ENCODE measurements at places on chromosomes 2 and 18. TPM values are rescaled to one million over a fixed set of nuclear protein-coding genes. Genes with fewer than 3 reads are reported as not detected.

DNA sequence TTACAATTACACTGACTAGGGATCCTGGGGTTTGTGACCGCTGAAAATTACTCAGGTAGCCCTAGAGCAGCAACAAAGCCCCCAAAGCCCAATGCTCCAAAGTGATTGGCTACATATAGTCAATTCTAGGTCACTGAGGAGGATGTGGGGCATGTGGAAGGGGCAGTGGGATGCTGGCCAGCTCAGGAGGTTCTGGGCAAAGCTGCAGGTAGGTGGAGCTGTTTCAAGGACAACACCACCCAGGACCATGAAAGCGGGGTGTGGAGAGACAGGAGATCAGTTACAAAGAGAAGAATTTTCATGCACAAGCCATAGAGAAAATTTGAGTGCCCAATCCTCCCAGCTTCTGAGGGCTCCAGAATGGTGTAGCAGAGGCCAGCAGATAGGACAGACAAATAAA, 75.0 kb upstream of the CCDC85A start:
- H3K4me3 ChIP-seq, result no peak overlapping the region
- no peaks in the 10 kb centered on the region for H3K36me3 ChIP-seq
- no peak for DNase-seq
- H3K4me1 ChIP-seq, result peaks cover 3% of the 10 kb centered on the region

GRCh38 chr2:9941996-9942390, 9.5 kb upstream of the GRHL1 start:
- no peak for DNase-seq
- no peak overlapping the region for H3K27ac ChIP-seq
- no peaks in the 10 kb centered on the region for H3K27me3 ChIP-seq
- no peaks in the 10 kb centered on the region for H3K36me3 ChIP-seq
- no peak overlapping the region for H3K4me3 ChIP-seq

TMEM163 gene
- 3.2 TPM for polyA plus RNA-seq

DNA sequence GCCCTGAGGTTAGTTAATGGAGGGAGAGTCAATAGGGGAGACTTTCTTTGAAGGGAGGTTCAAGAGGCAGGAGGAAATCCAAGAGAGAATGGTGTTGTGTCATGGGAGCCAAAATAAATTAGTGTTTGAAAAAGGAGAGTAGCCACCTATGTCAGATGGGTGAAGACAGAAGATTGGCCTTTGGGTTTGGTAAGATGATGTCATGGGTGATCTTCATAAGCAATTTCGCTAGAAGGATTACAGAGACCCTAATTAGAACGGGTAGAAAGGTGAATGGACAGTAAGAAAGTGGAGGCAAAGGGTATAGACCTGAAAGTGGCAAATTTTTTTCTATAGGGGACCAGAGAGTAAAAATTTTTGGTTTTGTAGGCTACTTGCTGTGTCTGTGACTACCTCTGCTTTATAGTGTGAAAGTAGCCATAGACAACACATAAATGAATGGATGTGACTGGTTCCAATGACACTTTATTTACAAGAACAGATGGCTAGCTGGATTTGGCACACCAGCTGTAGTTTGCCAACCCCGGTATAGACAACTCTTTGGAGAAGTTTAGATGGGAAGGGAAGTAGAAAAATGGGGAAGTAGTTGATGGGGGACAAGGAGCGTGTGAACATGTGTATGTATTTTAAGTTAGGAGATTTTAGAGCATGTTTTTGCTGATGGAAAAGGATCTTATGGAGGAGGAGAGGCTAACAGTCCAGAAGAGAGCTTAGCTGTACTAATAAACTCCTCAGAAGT, 9.3 kb downstream of the STAMBP start:
- no peaks in the 10 kb centered on the region for H3K36me3 ChIP-seq
- no peak overlapping the region for H3K27ac ChIP-seq
- DNase-seq, result no peak
- no peaks in the 10 kb centered on the region for H3K4me1 ChIP-seq

GRCh38 chr2:162919111-162919510, 80.5 kb upstream of the KCNH7 start:
- H3K4me1 ChIP-seq, result no peaks in the 10 kb centered on the region
- H3K4me3 ChIP-seq, result no peak overlapping the region
- H3K27me3 ChIP-seq, result no peaks in the 10 kb centered on the region

EFHD1 gene
- polyA plus RNA-seq, result 5.3 TPM

ICOS gene
- polyA plus RNA-seq, result not detected

DNA sequence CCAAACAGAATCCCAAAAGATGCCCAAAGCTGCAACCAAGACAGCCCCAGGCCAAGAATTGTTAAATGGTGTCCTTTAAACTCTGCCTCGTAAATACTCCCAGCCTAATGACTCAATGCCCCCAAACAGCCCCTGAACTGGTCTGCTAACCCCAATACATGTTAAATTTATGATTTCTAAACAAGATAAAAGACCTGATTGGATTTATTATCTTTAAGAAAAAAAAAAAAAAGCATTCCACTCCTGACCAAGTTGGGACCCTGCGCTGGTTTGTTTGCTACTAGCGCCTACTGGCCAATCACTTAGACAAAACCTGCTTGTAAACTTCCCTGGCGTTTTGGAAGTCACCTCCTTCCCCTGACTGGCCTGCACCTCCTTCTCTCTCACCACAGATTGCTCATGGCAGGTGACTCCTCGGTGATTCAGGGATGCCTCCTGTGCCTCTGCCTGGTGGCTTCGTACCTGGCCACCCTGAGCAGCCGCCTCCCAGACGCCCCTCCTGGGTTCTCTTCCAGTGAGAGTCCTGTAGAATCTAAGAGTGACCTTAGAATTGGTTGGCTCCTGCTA, 121.3 kb downstream of the BCL11A start:
- no peaks in the 10 kb centered on the region for H3K36me3 ChIP-seq
- no peaks in the 10 kb centered on the region for H3K27me3 ChIP-seq
- no peak overlapping the region for H3K27ac ChIP-seq
- no peaks in the 10 kb centered on the region for H3K4me1 ChIP-seq
- no peak for DNase-seq

DNA sequence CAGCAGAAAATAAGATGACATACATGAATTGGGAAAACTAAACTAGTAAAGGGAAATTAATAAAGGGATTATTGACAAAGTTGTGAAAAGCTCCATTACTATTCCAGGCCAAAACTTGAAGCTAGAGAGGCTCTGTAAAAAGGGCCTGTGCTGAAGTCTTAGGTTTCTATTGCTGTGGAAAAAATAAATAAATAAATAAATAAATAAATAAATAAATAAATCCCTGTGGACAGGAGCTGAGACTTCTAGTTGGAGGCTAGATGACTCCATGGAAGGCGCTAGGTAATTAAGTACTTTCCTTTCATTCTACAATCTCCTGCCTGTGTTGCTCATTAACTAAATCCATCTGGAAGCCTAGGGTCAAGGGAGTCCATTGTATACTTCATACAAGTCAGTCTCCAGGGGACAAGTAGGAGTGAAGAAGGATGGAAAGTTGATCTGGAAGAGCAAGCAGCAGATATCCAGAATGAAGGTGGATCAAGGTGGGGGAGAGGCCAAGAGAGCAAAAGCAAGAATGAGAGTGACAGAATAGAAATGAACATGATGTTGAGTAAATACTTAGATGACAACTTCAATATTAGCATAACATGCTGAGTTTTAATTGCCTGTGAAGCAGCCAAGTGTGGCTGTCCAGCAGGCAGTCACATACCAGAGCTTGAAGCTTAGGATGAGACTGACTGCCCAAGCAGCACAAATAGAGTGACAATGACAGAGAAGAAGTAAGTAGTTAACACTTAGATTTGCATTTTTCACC, 26.2 kb upstream of the CCNT2 start:
- H3K4me3 ChIP-seq, result no peak overlapping the region
- no peaks in the 10 kb centered on the region for H3K36me3 ChIP-seq
- no peak overlapping the region for H3K27ac ChIP-seq
- no peak for DNase-seq
- no peaks in the 10 kb centered on the region for H3K27me3 ChIP-seq

GRCh38 chr2:203780231-203780630, 73.8 kb downstream of the CD28 start:
- DNase-seq, result no peak
- H3K4me1 ChIP-seq, result no peaks in the 10 kb centered on the region
- no peak overlapping the region for H3K27ac ChIP-seq

GRCh38 chr2:46299365-46300263, 2.4 kb downstream of the EPAS1 start:
- peaks cover 55% of the 10 kb centered on the region for H3K27me3 ChIP-seq
- H3K4me3 ChIP-seq, result peak overlapping the region; percentile 70
- peak; percentile 56 for DNase-seq
- H3K27ac ChIP-seq, result no peak overlapping the region
- no peaks in the 10 kb centered on the region for H3K36me3 ChIP-seq
- peaks cover 11% of the 10 kb centered on the region for H3K4me1 ChIP-seq

SERPINB11 gene
- not detected for polyA plus RNA-seq

MTLN gene
- 104 TPM for polyA plus RNA-seq

VIT gene
- not detected for polyA plus RNA-seq

ANXA4 gene
- 8.9 TPM for polyA plus RNA-seq

- no peak overlapping the region for H3K27ac ChIP-seq
- DNase-seq, result no peak
- H3K4me3 ChIP-seq, result no peak overlapping the region
- no peaks in the 10 kb centered on the region for H3K36me3 ChIP-seq
- no peaks in the 10 kb centered on the region for H3K4me1 ChIP-seq
- H3K27me3 ChIP-seq, result no peaks in the 10 kb centered on the region
These were observed 101.9 kb upstream of the TFPI start for GRCh38 chr2:187656123-187656522.

DNA sequence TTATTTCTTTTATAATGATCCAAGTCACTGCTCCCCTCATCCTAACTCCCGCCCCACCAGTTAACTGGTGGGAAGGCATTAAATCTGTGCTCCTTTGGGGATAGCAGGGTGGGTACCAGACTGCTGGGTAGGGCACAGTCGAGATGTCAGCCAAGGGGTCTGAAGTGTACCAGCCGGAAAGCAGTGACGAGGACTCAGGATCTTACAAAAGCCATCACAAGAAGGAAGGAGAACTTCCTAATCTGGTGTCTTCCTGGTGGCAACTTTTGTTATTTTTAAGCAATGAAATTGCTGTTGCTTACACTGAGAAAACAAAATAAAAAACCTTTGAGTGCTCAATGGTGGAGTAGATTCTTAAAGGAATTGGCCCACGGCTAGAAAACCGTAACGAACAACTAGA, 97.7 kb downstream of the ALPK2 start:
- no peaks in the 10 kb centered on the region for H3K27me3 ChIP-seq
- H3K4me1 ChIP-seq, result no peaks in the 10 kb centered on the region
- no peak overlapping the region for H3K4me3 ChIP-seq
- no peak for DNase-seq
- H3K36me3 ChIP-seq, result no peaks in the 10 kb centered on the region

- DNase-seq, result peak; percentile 79
- H3K36me3 ChIP-seq, result no peaks in the 10 kb centered on the region
- H3K4me1 ChIP-seq, result no peaks in the 10 kb centered on the region
- H3K4me3 ChIP-seq, result no peak overlapping the region
- H3K27me3 ChIP-seq, result no peaks in the 10 kb centered on the region
These were observed 26.1 kb downstream of the KCTD18 start for GRCh38 chr2:200483729-200484198.

PDCL3 gene
- polyA plus RNA-seq, result 19.8 TPM

SLC66A2 gene
- polyA plus RNA-seq, result 18.9 TPM

- H3K27ac ChIP-seq, result no peak overlapping the region
- DNase-seq, result no peak
- peaks cover 5% of the 10 kb centered on the region for H3K4me1 ChIP-seq
- no peak overlapping the region for H3K4me3 ChIP-seq
- no peaks in the 10 kb centered on the region for H3K27me3 ChIP-seq
- H3K36me3 ChIP-seq, result no peaks in the 10 kb centered on the region
These were observed 95.4 kb upstream of the CHRNA1 start for GRCh38 chr2:174859563-174860169.

DNA sequence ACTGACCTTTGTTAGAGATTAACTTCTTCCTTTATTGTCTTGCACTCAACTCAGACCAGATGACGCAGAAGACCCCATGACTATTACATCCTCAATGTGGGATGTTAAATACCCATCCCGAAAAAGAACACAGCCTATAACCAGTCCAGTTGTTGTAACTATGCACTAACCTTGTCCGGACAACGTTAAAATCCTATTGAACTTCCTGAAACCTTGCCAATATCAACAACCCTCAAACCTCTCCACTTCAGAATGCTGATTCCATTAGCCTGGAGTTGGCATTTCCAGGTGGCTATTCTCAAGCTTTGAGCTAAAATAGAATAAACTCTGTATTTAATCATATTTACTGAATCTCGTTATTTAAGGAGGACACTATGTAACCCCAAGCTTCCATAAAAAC, 13.6 kb downstream of the NMS start:
- H3K36me3 ChIP-seq, result no peaks in the 10 kb centered on the region
- no peak overlapping the region for H3K4me3 ChIP-seq
- no peaks in the 10 kb centered on the region for H3K27me3 ChIP-seq
- H3K4me1 ChIP-seq, result no peaks in the 10 kb centered on the region

DNA sequence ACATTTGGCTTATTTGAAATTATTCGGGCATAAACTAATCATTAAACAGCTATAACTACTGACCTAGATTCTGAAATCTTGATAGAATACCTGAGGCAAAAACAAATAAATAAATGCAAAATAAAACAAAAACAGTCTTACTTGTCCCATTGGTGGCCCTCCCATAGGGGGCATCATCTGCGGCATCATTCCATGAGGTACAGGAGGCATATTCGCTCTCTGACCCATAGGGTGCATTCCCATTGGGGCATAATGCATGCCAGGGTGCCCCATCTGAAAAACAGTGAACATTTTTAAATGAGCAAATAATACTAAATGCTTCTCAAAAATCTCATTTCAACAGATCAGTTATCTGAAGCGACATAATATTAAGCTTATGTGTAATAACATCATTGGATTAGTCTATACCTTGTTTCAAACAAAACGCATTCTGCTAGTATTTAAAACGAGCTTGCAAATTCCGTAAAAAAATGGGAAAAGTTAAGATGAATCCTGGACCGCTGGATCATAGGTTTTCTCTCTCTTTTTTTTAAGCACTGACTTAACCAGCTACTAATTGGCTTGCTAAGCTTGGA, 1.3 kb downstream of the PRPF40A start:
- peak overlapping the region; percentile 96 for H3K4me3 ChIP-seq
- no peak for DNase-seq
- H3K4me1 ChIP-seq, result peaks cover 7% of the 10 kb centered on the region
- peaks cover 43% of the 10 kb centered on the region for H3K36me3 ChIP-seq

GRCh38 chr2:71796174-71796593, 342.8 kb downstream of the DYSF start:
- H3K4me1 ChIP-seq, result no peaks in the 10 kb centered on the region
- H3K36me3 ChIP-seq, result no peaks in the 10 kb centered on the region
- H3K27me3 ChIP-seq, result no peaks in the 10 kb centered on the region

DNA sequence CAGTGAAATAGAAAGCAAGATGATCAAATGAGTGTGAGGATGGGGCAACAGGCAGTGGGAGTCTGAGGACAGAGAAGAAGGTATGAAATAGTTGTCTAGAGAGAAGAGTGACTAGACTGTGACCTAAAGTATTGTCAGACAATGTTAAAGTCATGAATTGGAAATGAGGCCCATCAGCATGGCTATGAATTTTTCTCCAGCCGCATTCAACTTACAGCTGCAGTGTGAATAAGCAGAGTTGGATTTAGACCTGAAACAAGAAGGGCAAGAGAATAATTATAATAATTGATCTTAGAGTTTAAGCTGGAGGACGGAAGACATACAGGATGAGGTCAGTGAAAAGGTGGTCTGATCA, 4.2 kb upstream of the TSPYL6 start:
- no peak overlapping the region for H3K4me3 ChIP-seq
- no peak for DNase-seq
- H3K36me3 ChIP-seq, result no peaks in the 10 kb centered on the region
- no peaks in the 10 kb centered on the region for H3K4me1 ChIP-seq
- no peak overlapping the region for H3K27ac ChIP-seq

SH2D6 gene
- 0.42 TPM for polyA plus RNA-seq

POTEJ gene
- polyA plus RNA-seq, result not detected

- H3K4me3 ChIP-seq, result no peak overlapping the region
- no peaks in the 10 kb centered on the region for H3K27me3 ChIP-seq
- DNase-seq, result peak; percentile 91
- H3K27ac ChIP-seq, result no peak overlapping the region
- H3K36me3 ChIP-seq, result no peaks in the 10 kb centered on the region
- peaks cover 2% of the 10 kb centered on the region for H3K4me1 ChIP-seq
These were observed 127.3 kb downstream of the DNER start for GRCh38 chr2:229586746-229587705.

LAMA3 gene
- polyA plus RNA-seq, result 0.76 TPM

Measured in H1 (cell line).